Activated CD4-positive, alpha-beta T cell treated with anti-CD3 and anti-CD28 coated beads, Interleukin-2, amount 10 ng/mL, durations not matched to agents 24 days and 14 days (primary cell): ENCODE measurements at places on chromosomes 2 and 18. TPM values are rescaled to one million over a fixed set of nuclear protein-coding genes. Genes with fewer than 3 reads are reported as not detected.

The AGXT gene
- not detected in 2 replicates for total RNA-seq

The TMEM178A gene
- total RNA-seq: 0.14 TPM in 1 of 2 replicates, not detected in the other

The MTCL1 gene
- total RNA-seq: 0.09 and 0.40 TPM in 2 replicates

The SP100 gene
- total RNA-seq: 162 and 165 TPM in 2 replicates

The COL4A3 gene
- total RNA-seq: not detected in 2 replicates

The PLCL1 gene
- total RNA-seq: 0.45 and 0.63 TPM in 2 replicates

The ATL2 gene
- total RNA-seq: 58.1 and 67.3 TPM in 2 replicates

The RTKN gene
- 1.1 and 2.2 TPM in 2 replicates for total RNA-seq

The C2orf81 gene
- 1.7 and 2.0 TPM in 2 replicates for total RNA-seq

The GATA6 gene
- total RNA-seq: not detected in 2 replicates

The CCL20 gene
- 3.2 and 4.4 TPM in 2 replicates for total RNA-seq

The ATP6V1C2 gene
- total RNA-seq: not detected in 2 replicates

The SCN3A gene
- total RNA-seq: 0.05 TPM in 1 of 2 replicates, not detected in the other

The EPB41L3 gene
- 1.5 TPM in 2 replicates for total RNA-seq

The PTPRM gene
- total RNA-seq: 6.8 and 11.5 TPM in 2 replicates

The NAGK gene
- total RNA-seq: 55.9 and 67.1 TPM in 2 replicates

The PDE11A gene
- not detected in 2 replicates for total RNA-seq

The LYG2 gene
- total RNA-seq: not detected in 2 replicates

The ZNF396 gene
- total RNA-seq: 0.19 and 0.26 TPM in 2 replicates

The OXER1 gene
- total RNA-seq: 0.19 and 0.43 TPM in 2 replicates

The EVA1A gene
- total RNA-seq: not detected in 2 replicates

The ICOS gene
- total RNA-seq: 111 and 114 TPM in 2 replicates

The PLEKHH2 gene
- 0.52 and 0.65 TPM in 2 replicates for total RNA-seq

The MROH2A gene
- total RNA-seq: not detected in 2 replicates

The CREG2 gene
- total RNA-seq: not detected in 2 replicates

The MC4R gene
- not detected in 2 replicates for total RNA-seq

The TRMT61B gene
- 18.9 and 20.1 TPM in 2 replicates for total RNA-seq

The PCARE gene
- total RNA-seq: not detected in 2 replicates

The WNT10A gene
- 0.12 and 0.28 TPM in 2 replicates for total RNA-seq

The MRPL30 gene
- total RNA-seq: 29.0 and 31.2 TPM in 2 replicates

The ALPP gene
- not detected in 2 replicates for total RNA-seq
